ENCODE measurements at places on chromosomes 7 and 10.
A peak's percentile ranks its signal among the peaks of the same experiment; 100 is the strongest.

DNA sequence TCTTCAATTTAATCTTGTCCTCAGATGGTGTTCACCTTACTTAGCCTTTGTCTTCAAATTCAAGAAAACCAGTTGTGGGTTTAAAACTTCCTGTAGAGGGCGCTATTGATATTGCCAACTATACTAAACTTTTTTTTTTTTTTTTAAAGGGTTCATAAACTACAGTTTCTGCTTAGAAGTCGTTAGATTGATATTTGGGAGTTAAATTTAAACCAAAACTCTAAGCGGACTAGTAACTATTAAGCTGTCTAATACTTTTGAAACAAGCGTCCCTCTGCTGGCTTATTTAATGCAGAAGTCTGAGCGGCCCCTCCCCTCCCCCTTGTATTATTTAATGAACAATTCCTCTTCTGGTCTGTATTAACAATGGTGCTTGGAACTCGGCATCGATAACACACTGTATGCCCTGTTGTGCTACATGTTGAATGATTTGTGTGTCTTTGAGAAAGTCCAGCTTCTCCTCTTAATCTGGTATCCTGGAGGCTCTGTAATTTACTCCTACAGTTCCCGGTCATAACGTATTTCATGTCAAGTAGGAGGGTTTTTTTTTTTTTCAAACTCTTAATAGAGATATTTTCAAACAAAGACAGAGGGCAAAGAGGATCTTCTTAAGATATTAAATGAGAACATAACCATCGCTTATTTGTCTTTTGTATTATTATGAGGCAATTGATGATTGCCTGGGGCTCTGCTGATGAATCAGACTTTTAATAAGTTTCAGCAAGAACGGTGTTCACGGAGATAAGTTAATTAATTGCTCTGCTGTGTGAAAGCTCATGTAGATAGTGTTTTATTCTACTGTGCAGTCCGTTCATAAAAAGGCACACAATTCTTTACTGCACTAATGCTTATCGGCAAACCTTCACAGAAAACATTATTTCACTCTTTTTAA is 22.6 kb upstream of the CREB5 start:
- peak; percentile 90 for DNase-seq

DNA sequence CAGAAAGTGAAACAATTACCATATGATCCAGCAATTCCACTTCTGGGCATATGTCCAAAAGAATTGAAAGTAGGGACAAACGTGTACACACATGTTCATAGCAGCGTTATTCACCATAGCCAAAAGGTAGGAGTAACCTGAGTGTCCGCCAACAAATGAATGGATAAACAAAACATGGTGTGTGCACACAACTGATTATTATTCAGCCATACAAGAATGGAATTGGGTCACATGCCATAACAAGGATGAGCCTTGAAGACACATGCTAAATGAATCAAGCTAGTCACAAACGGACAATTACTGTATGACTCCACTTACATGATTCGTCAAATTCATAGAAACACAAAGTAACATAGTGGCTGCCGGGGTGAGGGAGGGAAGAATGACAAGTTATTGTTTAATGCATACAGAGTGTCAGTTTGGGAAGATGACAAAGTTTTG is 4.1 kb upstream of the OIT3 start:
- no peak for DNase-seq

- peak; percentile 94 for DNase-seq
Observed at GRCh38 chr10:69092959-69093850, 5.3 kb downstream of the SRGN start.

GRCh38 chr7:150992833-150993302 is 2.1 kb downstream of the NOS3 start:
- peak; percentile 81 for DNase-seq

- no peak for DNase-seq
Observed at GRCh38 chr7:128003167-128003566, 28.1 kb downstream of the LRRC4 start.

DNA sequence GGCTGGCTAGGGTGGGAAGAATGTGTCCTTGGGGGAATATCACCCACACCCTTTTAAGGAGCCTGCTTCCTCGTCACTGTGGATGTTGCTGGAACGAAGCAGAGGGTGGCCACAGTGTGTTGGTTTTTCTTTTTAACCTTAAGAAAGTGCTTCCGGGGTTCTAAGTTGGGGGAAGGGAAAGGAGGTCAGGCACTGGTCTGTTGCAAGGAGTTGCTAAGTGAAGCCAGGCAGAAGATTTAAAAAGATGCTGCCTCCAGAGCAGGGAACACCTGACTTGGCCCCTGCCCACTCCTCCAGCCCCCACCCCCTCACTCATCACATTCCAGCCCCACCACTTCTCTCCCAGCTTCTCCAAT is 213.1 kb downstream of the EMX2 start:
- no peak for DNase-seq

GRCh38 chr10:112409755-112410154 is 35.8 kb downstream of the ACSL5 start:
- no peak for DNase-seq

- peak; percentile 84 for DNase-seq
Observed at GRCh38 chr7:36037121-36037662, 115.9 kb upstream of the EEPD1 start.

DNA sequence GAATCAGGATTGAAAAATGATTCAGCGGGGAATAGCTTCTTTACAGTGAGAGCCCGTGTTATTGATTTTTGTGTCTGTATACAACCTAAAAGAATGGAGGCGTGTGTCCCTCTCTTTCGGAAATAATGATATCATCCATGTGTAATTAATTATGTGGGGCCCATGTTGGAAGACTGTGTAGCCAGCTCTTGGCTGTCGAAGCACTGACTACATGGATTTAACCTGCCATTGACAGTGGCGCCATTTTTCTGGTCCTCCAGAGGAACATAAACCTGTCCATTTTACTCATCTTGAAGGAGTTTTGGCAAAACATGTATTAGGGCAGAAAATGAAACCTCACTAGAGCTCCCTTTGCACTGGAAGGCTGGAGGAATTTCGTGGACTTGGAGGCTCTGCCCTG is 119.6 kb downstream of the ITIH5 start:
- DNase-seq, result no peak

DNA sequence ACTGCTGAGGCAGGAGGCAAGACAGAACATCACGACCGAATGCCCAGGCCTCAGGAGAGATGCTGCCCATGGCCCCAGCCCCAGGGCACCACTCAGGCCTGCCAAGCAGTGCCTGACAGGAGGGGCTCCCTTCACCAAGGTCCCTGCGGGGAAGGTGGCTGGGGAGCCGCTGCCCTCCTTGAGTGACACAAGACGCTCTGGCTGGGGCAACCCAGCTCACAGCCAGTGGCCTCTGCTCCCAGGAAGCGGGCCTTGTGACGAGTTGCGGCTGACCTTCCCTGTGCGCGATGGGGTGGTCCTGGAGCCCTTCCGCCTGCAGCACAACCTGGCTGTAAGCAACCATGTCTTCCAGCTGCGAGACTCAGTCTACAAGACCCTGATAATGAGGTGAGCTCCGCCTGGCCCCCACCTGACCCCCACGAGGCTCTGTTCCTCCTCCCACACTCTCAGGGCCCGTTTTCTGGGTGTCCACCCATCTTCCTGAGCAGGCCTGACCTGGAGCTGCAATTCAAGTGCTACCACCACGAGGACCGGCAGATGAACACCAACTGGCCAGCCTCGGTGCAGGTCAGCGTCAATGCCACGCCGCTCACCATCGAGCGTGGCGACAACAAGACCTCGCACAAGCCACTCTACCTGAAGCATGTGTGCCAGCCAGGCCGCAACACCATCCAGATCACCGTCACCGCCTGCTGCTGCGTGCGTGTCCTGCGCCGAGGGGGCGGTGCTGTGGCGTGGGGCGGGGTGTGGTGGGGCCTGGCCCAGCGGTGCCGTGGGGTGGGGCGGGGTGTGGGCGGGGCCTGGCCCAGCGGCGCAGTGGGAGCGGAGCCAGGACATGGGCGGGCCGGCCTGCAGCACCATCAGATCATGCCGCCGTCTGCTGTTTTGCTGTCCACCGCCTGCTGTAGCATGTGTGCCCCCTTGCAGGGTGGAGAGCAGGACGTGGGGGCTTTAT is 12.8 kb downstream of the ZMIZ2 start:
- DNase-seq, result peak; percentile 30

- DNase-seq, result no peak
Observed at GRCh38 chr10:129505500-129506075, 38.5 kb downstream of the MGMT start.

DNA sequence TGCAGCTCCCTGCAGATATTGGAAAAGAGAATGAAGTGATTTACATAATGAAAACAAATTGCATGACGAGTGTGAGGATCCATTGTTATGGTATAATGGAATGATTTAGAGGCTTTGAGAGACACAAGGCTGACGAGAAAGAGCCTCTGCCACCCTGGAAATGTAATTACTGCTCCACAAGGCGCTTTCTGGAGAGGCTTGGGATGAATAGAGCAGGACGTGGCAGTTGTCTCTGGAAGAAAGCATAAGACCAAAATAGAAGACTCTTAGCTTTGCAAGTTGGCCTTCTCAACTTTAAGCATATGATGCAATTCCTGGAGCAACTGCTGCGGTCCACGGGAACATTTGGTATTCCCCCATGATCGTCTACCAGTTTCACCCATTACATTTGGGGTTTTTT is 181.9 kb upstream of the TCF7L2 start:
- DNase-seq, result no peak

- DNase-seq, result no peak
Observed at GRCh38 chr7:115177103-115177502, 255.2 kb downstream of the MDFIC start.

GRCh38 chr7:64581926-64582894 is 19.3 kb upstream of the ZNF680 start:
- peak; percentile 34 for DNase-seq

GRCh38 chr7:95716357-95717122 is 55.8 kb upstream of the DYNC1I1 start:
- no peak for DNase-seq

- no peak for DNase-seq
Observed at GRCh38 chr7:69588773-69589172, 9.5 kb upstream of the AUTS2 start.

All from hematopoietic multipotent progenitor cell treated with erythropoietin and hydrocortisone succinate and interleukin-3 and kit ligand, for 6 days (in vitro differentiated cells).